ENCODE measurements at places on chromosomes 12 and 14. TPM values are rescaled to one million over a fixed set of nuclear protein-coding genes. Genes with fewer than 3 reads are reported as not detected.
A peak's percentile ranks its signal among the peaks of the same experiment; 100 is the strongest.

The RERG gene
- polyA plus RNA-seq = 29.3 TPM

GRCh38 chr14:101520621-101521472 lies 40.4 kb upstream of the DIO3 start:
- H3K4me1 ChIP-seq = peaks cover 7% of the 10 kb centered on the region
- no peaks in the 10 kb centered on the region for H3K36me3 ChIP-seq
- no peak overlapping the region for H3K4me3 ChIP-seq
- no peak for DNase-seq
- H3K27me3 ChIP-seq = no peaks in the 10 kb centered on the region

GRCh38 chr12:43102546-43103264 lies 449.3 kb downstream of the ADAMTS20 start:
- no peak overlapping the region for H3K4me3 ChIP-seq
- H3K27ac ChIP-seq = no peak overlapping the region
- H3K4me1 ChIP-seq = no peaks in the 10 kb centered on the region
- DNase-seq = no peak

The MSI1 gene
- 0.80 TPM for polyA plus RNA-seq

- no peak overlapping the region for H3K27ac ChIP-seq
- H3K4me3 ChIP-seq = no peak overlapping the region
- no peaks in the 10 kb centered on the region for H3K4me1 ChIP-seq
- H3K36me3 ChIP-seq = peaks cover 4% of the 10 kb centered on the region
- H3K27me3 ChIP-seq = no peaks in the 10 kb centered on the region
Measured at GRCh38 chr12:57807285-57807684, 11.2 kb downstream of the AVIL start.

GRCh38 chr12:56781726-56782125 lies 18.6 kb downstream of the HSD17B6 start:
- H3K36me3 ChIP-seq = no peaks in the 10 kb centered on the region
- no peaks in the 10 kb centered on the region for H3K27me3 ChIP-seq
- H3K4me3 ChIP-seq = no peak overlapping the region
- no peak for DNase-seq
- H3K27ac ChIP-seq = no peak overlapping the region

The STXBP6 gene
- polyA plus RNA-seq = 2.8 TPM

GRCh38 chr12:24931666-24932405 lies 17.1 kb downstream of the BCAT1 start:
- H3K4me1 ChIP-seq = no peaks in the 10 kb centered on the region
- H3K4me3 ChIP-seq = no peak overlapping the region
- H3K36me3 ChIP-seq = no peaks in the 10 kb centered on the region
- no peaks in the 10 kb centered on the region for H3K27me3 ChIP-seq
- no peak overlapping the region for H3K27ac ChIP-seq

DNA sequence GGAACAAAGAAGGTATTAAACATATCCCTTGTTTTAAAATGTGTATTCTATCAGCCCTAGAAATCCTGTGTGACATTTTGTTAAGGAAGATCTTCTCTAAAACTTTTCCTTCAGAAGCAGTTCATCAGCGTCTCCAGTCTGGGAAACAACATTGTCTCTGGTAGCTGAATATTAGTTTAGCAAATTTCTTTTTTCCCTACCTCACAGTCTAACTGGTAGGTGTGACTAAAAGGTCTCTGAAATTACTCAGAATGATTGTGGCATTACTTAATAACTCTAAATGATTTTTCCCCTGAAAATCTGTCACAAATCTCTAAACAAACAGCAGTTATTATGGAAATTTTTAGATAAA lies 1044.8 kb downstream of the FLRT2 start:
- no peaks in the 10 kb centered on the region for H3K4me1 ChIP-seq
- no peak overlapping the region for H3K4me3 ChIP-seq
- H3K27ac ChIP-seq = no peak overlapping the region
- no peaks in the 10 kb centered on the region for H3K27me3 ChIP-seq
- DNase-seq = no peak
- no peaks in the 10 kb centered on the region for H3K36me3 ChIP-seq

The AMDHD1 gene
- 5.9 TPM for polyA plus RNA-seq

GRCh38 chr12:121874071-121874470 lies 14.5 kb upstream of the PSMD9 start:
- no peak overlapping the region for H3K4me3 ChIP-seq
- no peaks in the 10 kb centered on the region for H3K27me3 ChIP-seq
- no peak overlapping the region for H3K27ac ChIP-seq
- DNase-seq = no peak
- no peaks in the 10 kb centered on the region for H3K36me3 ChIP-seq

GRCh38 chr12:26238341-26239121 lies 43.2 kb downstream of the SSPN start:
- H3K27ac ChIP-seq = no peak overlapping the region
- H3K4me1 ChIP-seq = no peaks in the 10 kb centered on the region

GRCh38 chr12:32489070-32489469 lies 89.7 kb downstream of the FGD4 start:
- no peak overlapping the region for H3K4me3 ChIP-seq
- H3K36me3 ChIP-seq = no peaks in the 10 kb centered on the region
- peaks cover 10% of the 10 kb centered on the region for H3K4me1 ChIP-seq
- H3K27ac ChIP-seq = no peak overlapping the region
- DNase-seq = no peak

DNA sequence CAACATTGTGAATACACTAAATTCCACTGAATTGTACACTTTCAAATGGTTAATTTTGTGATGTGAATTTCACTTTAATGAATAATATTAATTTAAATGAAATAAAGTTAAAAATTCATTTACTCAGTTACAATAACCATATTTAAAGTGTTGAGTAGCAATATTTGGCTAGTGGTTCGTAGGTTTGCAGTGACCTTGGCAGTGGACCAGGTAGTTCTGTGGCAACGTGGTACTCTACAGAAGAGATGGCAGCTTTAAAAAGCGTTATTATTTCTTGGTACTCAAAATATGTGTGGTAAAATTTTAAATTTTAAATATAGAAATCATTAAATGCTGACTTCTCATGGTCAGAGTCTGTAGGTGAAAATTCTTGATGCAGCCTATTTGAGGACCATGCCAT lies 51.6 kb downstream of the AEBP2 start:
- no peaks in the 10 kb centered on the region for H3K4me1 ChIP-seq
- no peak overlapping the region for H3K4me3 ChIP-seq
- H3K36me3 ChIP-seq = peaks cover 9% of the 10 kb centered on the region
- no peaks in the 10 kb centered on the region for H3K27me3 ChIP-seq
- no peak for DNase-seq
- no peak overlapping the region for H3K27ac ChIP-seq

The SERPINA5 gene
- polyA plus RNA-seq = 522 TPM

GRCh38 chr14:64727551-64728071 lies 23.4 kb downstream of the PLEKHG3 start:
- H3K4me1 ChIP-seq = no peaks in the 10 kb centered on the region
- H3K36me3 ChIP-seq = peaks cover 32% of the 10 kb centered on the region
- no peak overlapping the region for H3K4me3 ChIP-seq
- no peak overlapping the region for H3K27ac ChIP-seq
- DNase-seq = no peak
- no peaks in the 10 kb centered on the region for H3K27me3 ChIP-seq

DNA sequence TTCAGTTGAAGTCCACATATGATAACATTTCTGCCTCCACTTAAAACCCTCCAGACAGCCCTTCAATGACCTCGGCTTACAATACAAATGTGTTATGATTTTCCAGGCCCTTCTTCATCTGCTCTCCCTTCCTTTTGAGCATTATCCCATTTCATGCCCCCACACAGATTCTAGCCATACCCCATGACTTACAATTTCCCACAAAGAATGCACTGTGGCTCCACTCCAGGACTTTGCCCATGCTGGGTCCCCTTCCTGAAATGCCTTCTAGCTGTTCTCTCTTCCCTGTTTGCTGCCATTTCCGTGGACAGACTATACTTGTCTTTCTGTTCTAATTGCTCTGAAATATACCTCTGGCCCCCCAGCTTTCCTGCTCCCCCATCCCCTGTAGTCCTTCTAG lies 963.2 kb downstream of the DIO2 start:
- H3K4me3 ChIP-seq = no peak overlapping the region
- H3K4me1 ChIP-seq = no peaks in the 10 kb centered on the region
- no peaks in the 10 kb centered on the region for H3K27me3 ChIP-seq
- DNase-seq = no peak
- no peaks in the 10 kb centered on the region for H3K36me3 ChIP-seq

GRCh38 chr12:107263980-107264379 lies 170.6 kb upstream of the CRY1 start:
- H3K4me3 ChIP-seq = no peak overlapping the region
- DNase-seq = no peak
- no peaks in the 10 kb centered on the region for H3K36me3 ChIP-seq
- no peaks in the 10 kb centered on the region for H3K4me1 ChIP-seq

DNA sequence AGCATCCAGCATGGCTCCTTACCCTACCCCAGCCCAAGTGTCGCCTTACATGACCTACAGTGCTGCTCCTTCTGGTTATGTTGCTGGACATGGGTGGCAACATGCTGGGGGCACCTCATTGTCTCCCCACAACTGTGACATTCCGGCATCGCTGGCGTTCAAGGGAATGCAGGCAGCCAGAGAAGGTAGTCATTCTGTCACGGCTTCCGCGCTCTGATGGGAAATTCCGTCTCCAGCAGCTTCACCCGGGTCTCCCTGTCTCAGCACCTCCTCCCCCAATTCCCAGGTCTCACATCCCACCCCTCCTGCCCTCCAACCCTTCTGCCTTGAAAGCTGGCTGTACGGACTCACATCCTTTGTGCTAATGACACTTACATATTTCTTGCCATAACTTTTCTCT lies 14.6 kb downstream of the PAX9 start:
- H3K27me3 ChIP-seq = peaks cover 36% of the 10 kb centered on the region
- H3K4me3 ChIP-seq = no peak overlapping the region
- DNase-seq = peak; percentile 21
- no peak overlapping the region for H3K27ac ChIP-seq
- no peaks in the 10 kb centered on the region for H3K36me3 ChIP-seq

DNA sequence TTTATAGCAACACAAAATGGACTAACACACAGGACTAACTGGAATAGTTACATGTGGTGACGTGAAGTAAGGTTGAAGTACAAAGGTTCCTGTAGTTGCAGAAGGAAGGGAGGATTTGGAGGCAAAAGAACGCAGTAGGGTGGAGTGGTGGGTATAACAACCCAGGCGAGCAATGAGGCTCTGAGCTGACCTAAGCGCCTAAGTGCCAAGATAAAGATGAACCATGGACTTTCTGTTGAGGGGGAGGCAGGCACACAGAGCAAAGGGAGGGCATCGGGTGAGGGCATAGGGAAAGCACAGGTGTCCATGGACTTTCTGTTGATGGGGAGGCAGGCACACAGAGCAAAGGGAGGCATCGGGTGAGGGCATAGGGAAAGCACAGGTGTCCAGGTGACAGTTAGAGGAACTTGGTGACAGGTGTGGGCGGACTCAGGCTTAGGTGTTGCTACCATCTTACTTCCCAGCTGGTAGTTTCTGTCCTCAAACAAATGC lies 15.2 kb downstream of the SCNN1A start:
- H3K36me3 ChIP-seq = peaks cover 12% of the 10 kb centered on the region
- H3K27me3 ChIP-seq = no peaks in the 10 kb centered on the region
- DNase-seq = no peak
- no peak overlapping the region for H3K4me3 ChIP-seq

DNA sequence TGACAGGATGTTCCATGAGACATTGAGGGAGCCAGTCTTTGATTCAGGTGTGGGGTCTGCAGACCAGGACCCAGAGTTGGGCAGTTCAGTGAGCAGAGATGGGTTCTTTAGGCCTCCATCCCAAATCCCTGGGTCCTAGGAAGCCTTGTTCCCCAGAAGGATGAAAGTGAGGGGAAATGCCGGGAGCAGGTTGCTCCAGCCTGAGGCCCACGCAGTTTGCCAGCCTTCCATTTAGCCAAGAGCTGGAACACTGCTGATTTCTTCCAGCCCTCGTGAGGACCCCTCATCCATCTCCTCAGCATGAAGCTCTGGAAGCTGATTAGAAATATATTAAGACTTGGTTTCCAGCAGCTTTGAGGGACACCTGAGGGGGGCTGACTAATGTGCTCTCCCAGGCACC lies 12.1 kb downstream of the C14orf132 start:
- H3K27ac ChIP-seq = no peak overlapping the region
- DNase-seq = no peak
- no peaks in the 10 kb centered on the region for H3K4me1 ChIP-seq
- no peak overlapping the region for H3K4me3 ChIP-seq
- H3K27me3 ChIP-seq = no peaks in the 10 kb centered on the region

DNA sequence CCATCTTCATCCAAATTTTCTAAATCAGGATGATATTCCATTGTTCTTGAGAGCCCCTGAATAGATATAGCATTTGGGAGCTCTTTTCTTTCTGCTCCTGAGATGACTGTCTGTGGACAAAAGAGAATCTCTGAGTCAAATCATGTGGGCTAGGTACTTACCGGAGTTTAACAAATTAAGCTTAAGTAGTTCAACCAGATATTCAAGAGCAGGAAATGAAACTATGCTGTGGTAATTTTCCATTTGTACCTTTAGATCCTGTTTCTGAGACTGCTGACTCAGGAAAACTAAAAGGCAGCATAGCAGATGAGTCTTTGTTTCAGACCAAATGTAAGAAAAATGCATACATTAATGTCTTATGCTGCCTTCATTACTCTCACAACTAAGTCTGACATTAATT lies at the start of gene CLEC7A:
Gene CLEC7A (minus strand): TSS at position 158 of the 400 bp plus-strand sequence. CDS start 117 bp downstream, at position 41.
- no peak for DNase-seq
- H3K36me3 ChIP-seq = no peaks in the 10 kb centered on the region
- no peak within 1 kb of the TSS for H3K27ac ChIP-seq
- no peaks in the 10 kb centered on the region for H3K27me3 ChIP-seq

DNA sequence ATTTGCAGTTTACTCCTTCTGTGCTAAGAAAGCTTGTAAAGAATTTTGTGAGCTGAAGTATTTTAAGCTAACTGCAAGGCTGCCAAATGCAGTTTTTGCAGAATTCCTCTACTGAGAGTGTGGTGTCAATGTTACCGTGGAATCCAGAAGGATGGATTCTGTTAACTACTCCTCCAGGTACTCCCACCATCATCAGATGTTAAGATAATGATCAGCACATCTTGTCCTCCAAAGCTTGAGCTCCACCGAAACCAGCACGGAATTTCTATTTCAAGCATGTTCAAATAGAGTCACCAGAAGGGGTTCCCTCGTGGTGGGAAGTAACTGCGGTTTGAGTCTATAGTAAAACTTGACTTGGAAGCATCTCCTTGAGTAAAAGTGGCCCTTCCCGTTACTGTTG lies 64.3 kb upstream of the CDKN3 start:
- no peaks in the 10 kb centered on the region for H3K27me3 ChIP-seq
- no peaks in the 10 kb centered on the region for H3K4me1 ChIP-seq
- no peak for DNase-seq
- H3K4me3 ChIP-seq = no peak overlapping the region
- no peaks in the 10 kb centered on the region for H3K36me3 ChIP-seq
- H3K27ac ChIP-seq = no peak overlapping the region

DNA sequence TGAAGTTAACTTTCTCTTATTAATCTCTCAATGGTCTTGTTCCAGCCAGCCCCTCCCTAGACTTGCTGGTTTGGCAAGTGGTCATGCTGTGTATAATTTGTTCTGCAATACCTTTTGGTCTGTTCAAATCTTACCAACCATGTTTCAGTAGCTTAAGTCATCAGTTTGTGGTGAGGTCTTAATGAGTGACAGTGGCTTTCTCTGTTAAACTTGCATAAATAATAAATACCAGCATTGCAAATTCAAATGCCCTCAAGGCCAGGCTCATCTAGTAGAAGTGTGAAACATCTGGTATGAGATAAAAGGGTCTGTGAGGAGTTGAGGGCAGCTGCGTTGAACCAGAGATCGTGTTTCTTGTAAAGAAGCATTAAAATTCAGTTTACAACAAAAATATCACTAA lies 319.5 kb downstream of the TMEM117 start:
- H3K4me3 ChIP-seq = no peak overlapping the region
- no peak overlapping the region for H3K27ac ChIP-seq
- no peaks in the 10 kb centered on the region for H3K27me3 ChIP-seq
- no peaks in the 10 kb centered on the region for H3K36me3 ChIP-seq
- DNase-seq = no peak

The KRT1 gene
- polyA plus RNA-seq = not detected

Data from kidney (tissue), 22 donors.